Stimulated activated CD4-positive, alpha-beta T cell treated with anti-CD3 and anti-CD28 coated beads, Interleukin-2, amount 100 ng/mL, for 4 hours (primary cell): ENCODE measurements at places on chromosomes 5 and 9.

DNA sequence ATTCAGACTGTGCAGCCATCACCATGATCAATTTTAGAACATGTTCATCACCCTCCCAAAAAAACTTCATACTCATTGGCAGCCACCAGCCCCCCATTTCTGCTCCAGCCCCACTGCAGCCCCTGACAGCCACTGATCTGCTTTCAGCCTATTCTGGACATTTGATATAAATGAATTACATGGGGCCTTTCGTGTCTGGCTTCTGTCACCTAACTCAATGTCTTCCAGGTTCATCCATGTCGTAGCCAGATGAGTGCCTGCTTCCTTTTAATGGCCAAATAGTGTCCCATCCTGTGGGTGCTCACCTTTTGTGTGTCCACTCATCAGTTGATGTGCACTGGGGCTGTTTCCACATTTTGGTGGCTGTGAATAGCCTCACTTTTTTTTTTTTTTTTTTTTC is 63.5 kb downstream of the HMCN2 start:
- DNase-seq = no peak

DNA sequence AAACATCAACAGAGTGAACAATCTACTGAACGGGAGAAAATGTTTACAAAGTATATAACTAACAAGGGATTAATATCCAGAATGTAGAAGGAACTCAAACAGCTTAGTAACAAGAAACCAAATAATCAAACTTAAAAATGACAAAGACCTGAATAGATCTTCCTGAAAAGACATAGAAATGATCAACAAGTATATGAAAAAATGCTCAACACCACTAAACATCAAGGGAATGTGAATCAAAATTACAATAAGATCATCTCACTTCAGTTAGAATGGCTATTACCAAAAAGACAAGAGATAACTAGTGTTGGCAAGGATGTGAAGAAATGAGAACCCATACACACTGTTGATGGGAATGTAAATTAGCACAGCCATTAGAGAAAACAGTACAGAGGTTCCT is 218.8 kb downstream of the MCTP1 start:
- DNase-seq = no peak

DNA sequence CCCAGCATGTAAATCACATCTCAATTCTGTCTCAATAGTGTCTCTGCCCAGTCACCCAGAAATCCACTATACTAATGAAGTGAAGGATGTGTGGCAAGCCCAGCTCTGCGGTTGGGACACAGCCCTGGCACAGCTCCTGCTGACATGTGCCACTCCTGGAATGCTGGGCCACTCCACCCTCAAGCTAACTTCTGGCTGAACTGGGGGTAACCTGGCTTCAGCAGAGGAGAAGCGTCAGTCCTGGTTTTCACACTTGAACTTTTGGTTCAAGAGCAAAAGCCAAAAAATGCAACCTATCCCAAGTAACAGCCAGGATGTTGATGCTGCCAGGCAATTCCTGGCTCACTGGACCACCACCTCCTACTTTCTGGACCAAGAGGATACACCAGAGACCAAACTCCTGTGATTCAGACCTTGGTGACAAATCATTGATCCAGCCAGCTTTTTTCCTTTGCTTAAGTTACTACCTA is 86.4 kb downstream of the ARRDC3 start:
- DNase-seq = no peak

DNA sequence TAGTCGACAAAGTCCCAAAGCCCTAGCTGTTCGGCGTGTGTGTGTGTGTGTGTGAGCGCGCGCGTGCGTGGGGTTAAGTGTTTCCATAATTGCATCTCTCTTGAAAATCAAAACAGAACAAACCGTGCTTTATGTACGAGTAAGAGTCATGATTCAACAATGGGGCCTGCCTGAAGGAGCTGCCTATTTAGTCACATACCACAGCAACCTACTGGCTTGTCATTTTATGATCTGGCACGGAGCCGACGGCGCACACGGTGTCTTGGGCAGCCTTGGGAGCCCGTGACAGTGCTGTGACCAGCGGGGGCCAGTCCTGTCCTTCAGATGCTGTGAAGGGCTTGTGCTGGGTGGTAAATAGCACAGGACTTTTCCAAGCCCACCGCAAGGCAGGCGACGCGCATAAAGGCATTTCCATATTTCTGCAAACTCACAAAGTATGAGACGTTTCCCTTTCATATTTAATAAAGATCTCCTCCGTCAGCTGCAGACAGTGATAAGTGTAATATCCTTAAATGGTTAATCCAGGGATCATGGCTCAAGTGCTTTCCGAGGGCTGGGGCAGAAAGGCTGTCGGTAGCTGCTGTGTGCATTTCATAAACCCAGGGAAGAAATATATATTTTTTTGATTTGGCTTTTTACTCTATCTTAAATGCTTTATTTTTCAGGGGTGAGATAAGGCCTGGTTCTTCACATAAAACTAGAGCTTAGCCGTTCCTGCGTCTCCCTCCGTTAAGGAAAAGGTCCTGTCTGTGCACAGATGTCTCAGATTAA is 270.2 kb upstream of the IRX1 start:
- no peak for DNase-seq

DNA sequence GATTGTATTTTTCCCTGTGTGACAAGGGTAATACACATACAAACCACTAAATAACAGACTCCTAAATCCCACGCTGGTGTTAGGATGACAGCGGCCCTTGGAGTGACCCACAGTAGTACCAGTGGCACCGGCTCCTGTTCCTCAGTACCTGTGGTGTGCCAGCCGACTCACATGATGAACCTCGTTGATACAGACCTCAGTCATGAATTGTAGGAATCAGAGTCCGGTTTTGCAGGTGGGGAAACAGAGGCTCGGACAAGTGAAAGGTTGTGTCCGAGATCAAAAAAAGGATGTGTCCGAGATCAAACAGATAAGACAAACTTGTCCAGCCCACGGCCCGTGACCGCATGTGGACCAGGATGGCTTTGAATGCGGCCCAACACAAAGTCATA is 78.0 kb downstream of the AMBP start:
- DNase-seq = no peak
